Stimulated activated CD4-positive, alpha-beta T cell treated with anti-CD3 and anti-CD28 coated beads, TNF-alpha, amount 100 ng/mL, for 48 hours (primary cell): ENCODE measurements at places on chromosomes 1 and 21.
A peak's percentile ranks its signal among the peaks of the same experiment; 100 is the strongest.

DNA sequence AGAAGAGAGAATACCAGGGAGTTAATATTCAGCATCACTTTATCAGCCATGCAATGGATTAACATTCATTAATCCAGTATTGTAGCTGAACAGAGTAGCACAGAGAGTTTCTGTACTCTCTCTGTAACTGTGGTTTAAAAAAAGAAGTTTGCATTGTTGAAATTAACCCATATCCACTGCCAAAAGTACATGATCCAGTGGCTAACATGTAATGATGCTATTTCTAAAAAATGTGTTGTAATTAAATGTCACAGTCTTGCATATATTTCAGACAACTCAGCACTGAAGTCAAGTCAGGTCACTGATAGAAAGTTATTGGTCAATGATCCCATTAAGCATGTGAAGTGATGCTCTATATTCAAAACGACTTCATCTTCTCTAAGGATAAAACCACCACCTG lies 141.3 kb downstream of the NRIP1 start:
- no peak for DNase-seq

GRCh38 chr1:91883470-91883869 lies 2.5 kb downstream of the TGFBR3 start:
- DNase-seq, result no peak

DNA sequence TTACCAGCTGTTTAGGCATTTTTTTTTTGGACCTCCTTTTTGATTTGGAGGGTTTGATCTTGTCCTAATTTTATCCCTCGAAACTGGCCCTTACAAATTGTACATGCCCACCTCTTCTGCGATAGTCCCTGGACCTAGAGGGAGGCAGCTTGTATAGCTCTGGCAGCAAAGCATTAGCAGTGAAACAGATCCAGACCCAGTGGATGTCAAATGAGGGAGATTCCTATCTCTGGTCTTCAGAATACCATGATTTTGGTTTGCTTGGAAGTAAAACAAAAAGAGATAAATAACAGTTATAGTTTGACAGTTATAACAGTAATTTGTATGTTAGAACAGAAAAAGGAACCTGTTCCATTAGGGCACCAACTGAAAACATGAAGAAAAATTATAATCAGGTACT lies 123.6 kb downstream of the MIS18A start:
- no peak for DNase-seq

DNA sequence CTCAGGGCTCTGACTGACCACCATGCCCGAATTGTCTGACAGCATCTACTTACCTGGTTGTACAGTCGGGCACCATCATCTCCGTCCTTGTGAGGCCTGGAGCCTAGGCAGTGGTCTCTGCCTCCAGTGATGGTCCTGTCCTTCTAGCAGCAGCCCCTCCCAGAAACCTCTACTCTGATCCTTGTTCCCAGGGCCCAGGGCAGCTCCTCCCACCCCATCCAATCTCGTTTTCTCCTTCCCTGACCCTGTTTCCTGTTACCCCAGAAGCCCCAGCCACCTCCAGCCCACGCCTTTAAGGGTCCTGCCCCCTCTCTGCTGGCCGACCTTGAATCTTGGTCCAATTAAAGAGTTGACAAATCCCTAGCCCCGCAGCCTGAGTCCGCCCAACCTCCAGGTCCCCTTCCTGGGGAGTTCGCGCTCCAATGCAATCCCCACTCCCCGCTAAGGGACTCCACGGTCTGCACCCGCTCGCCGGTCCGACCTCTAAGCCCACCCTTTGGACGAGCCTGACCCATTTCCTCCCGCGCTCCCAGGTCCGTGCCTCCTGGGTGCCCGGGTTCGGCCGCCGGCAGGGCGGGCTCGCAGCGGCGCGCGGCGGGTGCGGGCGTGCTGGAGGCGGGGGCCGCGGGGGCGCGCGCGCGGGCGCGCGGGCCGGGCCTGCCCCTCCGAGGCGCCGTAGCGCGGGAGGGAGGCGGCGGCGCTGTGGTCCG lies at the start of gene B4GALT2:
Gene B4GALT2 (plus strand): TSS at position 660 of the 710 bp plus-strand sequence. CDS start 1,951 bp downstream, outside the sequence.
- no peak for DNase-seq

DNA sequence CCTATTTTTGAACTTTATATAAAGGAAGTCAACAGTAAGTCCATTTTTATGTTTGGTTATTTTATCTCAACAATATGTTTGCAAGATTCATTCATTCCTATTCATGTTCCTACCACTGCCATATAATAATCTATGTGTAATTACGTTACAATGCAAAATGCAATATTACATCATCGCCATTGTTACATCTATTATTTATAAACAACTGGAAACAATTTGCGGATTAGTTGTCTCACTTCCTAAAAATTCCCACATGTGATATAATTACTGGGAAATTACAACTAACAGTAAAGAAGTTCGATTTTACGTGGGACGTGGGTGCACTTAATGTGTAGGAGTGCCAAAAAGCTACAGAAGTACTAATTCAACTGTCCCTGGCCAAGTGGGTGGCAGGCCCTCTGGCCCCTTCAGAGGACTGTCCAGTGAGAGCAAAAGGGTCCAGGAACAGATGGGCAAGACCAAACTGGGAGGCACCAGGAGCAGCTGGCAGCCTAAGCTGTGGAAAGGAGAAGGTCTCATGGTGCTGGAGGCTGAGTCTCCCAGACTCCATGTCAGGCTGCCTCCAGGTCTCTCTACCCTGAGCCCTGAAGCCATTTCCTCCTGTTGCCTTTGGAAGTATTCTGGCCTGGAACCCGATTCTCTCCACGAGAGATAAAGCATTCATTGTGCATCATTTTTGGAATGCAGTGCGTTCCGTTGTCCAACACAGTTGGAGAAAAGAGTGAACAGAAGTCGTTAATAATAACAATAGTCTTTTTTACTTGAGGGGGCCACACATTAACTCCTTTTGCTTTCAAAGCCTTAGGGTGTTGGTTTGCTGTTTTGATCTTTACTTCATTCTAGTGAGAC lies 42.9 kb downstream of the TNNT2 start:
- no peak for DNase-seq

DNA sequence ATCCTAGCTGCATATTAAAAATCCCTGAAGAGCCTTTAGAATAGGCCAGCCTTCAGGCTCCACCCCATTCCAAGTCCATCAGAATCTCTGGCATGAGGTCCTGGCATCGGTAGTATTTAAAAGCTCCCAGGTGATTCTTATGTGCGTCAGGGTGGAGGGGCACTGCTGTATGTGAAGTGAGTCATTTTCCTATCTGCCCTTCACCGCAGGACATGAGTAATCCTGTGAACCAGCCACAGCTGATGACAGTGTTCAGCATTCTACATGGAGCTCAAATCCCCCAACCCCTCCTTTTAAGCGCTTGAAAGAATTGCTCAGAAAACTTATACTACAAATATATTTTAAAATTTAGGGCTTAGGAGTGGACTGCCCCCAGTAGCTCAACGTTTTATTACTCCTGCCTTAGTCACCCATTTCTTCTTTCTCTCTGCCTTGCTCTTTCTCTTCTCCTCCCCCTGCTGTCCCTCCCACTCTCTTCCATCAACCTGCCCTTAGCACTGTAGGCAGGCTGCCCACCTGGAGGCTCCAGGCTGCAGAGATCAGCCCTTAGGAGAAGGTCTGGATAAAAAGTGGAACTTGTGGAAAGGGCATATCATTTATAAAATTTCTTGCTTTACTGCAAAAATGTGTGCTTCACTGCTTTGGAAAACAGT lies 73.8 kb upstream of the ZNF281 start:
- peak; percentile 61 for DNase-seq

DNA sequence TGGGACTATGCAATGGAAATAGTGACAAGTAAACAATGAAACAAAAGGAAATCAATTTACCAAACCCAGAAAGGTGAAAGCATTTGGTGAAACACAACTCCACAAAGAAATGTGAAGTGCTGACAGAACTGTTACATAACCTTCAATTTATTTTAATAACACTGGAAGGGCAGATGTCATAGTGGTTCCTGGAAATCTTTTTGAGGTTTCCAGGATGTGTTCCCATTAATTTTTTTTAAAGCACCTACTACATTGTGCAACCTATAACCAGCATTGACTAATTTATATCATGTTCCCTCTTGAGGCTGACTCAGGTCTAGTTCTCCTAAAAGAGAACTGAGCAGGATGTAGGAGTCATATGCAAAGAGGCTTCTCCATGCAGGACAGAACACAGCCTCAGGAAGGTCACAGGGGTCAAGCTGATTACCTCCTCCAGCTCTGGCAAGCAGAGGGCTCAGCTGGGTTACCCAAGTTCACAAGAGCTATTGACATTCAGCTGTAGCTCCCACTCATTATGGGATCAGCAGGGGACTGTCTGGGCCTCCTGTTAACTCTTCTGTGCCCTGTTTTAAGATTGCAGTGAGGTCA lies 157.1 kb upstream of the NRIP1 start:
- no peak for DNase-seq

- no peak for DNase-seq
These were observed 3.1 kb upstream of the FNDC10 start for GRCh38 chr1:1602968-1603506.

GRCh38 chr1:220943319-220943996 lies 64.2 kb downstream of the HLX start:
- no peak for DNase-seq

DNA sequence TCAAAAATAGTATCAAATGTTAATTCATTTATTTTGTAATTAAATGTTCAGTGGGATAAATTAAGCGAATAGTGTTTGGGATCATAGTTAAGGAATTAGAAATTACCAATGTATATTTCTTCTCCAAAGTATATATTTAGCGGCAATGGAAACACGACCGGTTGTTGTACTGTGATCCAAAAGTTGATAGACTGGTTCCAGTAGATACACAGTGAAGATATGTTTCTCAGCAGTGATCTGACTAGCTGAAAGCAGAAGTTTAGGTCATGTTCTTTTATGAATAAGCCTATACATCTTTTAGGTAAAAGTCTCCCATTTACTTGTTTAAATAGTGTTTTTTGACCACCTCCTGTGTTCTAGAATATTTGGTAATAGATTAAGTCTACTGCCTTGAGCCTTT lies 8.8 kb downstream of the USP16 start:
- no peak for DNase-seq

- no peak for DNase-seq
These were observed 4.7 kb downstream of the PDXK start for GRCh38 chr21:43723648-43724047.

DNA sequence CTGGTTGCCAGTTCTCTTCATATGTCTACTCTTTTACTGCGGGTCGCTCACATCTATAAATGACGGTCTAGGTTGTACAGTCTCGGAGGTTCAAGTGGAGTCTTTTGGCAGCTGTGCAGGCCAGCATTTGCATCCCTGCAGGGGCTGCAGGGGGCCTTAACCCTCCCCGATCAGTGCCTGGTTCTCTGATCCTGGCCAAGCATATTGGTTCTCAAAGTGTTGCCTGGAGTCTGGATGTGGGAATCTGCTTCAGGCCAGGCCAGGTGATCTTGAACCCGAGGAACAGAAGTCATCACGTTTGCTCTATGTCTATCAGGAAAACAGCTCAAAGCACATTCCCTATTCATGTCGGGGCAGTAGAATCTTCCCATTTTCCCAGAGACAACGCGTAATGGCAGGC lies 21.8 kb downstream of the B3GALT5 start:
- DNase-seq, result no peak

- no peak for DNase-seq
These were observed 291.3 kb downstream of the NTNG1 start for GRCh38 chr1:107432108-107432507.

DNA sequence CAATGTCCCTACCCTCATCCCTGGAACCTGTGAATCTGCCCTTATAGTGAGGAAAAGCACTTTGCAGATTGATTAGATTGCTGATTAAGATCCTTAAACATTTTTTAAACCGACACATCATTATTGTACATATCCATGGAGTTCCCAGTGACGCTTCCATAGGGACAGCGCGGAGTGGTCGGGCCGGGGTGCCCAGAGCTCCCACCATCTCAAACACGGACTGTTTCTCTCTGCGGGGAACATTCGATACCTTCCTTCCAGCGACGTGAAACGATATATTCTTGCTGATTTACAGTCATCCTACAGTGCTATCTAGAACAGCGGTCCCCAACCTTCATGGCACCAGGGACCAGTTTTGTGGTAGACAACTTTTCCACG lies 4.0 kb downstream of the KRTAP10-12 start:
- DNase-seq, result no peak

- DNase-seq, result no peak
These were observed 835 bp downstream of the CCDC30 start for GRCh38 chr1:42463921-42464320.

- DNase-seq, result no peak
These were observed 2.1 kb downstream of the GNAT2 start for GRCh38 chr1:109617291-109617801.

GRCh38 chr1:109582021-109582420 lies 33.6 kb downstream of the GNAI3 start:
- no peak for DNase-seq

- DNase-seq, result no peak
These were observed 501.4 kb downstream of the TTLL7 start for GRCh38 chr1:83497563-83497962.

DNA sequence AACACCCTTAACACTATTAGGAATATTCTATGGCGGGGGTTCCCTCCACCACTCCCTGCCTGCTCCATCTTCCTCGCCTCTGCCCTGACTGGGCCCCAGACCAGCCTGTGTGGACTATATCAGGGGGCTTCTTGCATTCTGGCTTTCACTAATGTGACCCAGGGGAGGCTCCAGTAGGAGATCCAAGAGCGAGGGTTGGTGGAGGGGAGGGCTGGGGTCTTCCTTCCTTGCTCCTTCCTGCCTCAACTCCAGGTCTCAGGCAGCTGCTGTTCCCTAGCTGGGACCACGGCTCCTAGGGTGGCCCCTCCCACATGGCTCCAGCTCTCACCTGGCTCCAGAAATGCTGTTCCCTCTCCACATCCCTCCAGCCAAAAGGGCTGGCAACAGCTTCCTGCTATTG lies 257.4 kb downstream of the MATN1 start:
- no peak for DNase-seq

GRCh38 chr1:181583598-181583997 lies 100.3 kb downstream of the CACNA1E start:
- DNase-seq, result no peak

DNA sequence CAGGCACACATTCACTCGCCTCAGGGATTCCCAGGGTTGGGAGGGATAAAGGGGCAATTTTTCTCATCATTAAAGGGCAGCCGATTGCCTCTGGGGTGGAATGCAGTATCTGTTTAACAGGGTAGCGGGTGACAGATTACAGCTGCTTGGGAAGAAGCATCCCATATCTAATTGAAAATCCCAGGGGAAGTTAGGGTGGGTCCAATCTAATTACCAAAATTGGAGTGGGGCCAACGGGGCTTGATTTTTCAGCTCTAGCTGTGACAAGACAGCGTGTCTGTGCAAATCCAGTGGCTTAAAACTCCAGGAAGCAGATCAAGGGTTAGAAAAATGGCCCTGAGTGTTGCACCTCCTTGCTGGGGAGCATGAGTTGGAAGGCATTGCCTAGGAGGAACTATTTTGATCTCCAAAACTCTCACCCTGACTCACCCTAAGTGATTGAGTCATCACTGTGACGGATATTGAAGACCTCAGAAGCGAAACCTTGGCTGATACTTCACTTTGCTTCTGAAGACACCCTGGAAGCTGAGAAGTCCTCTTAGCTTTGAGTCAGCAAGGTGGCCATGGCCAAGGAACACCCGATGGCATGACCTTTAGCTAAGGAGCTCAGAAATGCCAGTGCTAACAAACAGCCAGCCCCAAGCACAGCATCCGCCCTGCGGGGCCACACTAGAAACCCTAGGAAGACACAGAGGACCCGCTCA lies 46.0 kb downstream of the GRHL3 start:
- peak; percentile 37 for DNase-seq

GRCh38 chr1:53862507-53862906 lies 24.4 kb upstream of the NDC1 start:
- no peak for DNase-seq

- no peak for DNase-seq
These were observed 16.3 kb upstream of the CDK18 start for GRCh38 chr1:205488074-205488723.
